Left ventricle myocardium inferior (tissue), 1 donor: ENCODE measurements at places on chromosomes 12 and 14.

DNA sequence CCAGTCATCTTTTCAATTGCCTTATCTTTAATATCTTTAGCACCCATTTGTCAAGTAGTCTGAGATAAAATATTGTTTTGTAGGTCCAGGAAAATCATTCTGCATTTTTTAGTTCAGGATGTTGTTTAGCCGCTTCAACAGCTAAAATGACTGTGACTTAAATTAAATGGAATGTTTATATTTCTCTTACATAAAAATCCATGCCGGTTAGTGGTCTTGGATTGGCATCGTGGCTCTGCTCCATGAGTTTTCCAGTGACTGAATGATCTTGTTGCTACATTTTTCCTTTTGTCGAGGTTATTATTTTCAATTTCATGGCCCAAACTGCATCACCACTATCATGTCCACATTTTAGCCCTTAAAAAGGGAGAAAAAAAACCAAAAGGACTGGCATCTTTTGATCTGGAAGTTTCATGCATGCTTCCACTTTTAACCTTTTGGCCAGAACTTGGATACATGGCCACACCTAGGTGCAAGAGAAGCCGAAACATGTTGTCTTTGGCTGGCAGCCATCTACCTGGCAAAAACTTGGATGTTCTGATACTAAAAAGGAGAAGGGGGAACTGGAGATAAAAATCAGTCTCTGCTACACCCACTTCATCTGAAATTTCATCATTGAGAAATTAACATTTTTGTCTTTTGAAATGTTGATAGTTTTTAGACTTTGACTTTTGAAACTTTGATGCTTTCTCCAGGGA, 142.4 kb downstream of the OTOGL start:
- H3K4me1 ChIP-seq: peaks cover 8% of the 10 kb centered on the region
- no peaks in the 10 kb centered on the region for H3K36me3 ChIP-seq
- H3K27me3 ChIP-seq: no peaks in the 10 kb centered on the region
- DNase-seq: no peak

- H3K27me3 ChIP-seq: peaks cover 99% of the 10 kb centered on the region
- no peaks in the 10 kb centered on the region for H3K36me3 ChIP-seq
- no peak for DNase-seq
- H3K27ac ChIP-seq: no peak overlapping the region
Measured at GRCh38 chr12:130714091-130714590, 2.0 kb downstream of the RIMBP2 start.

DNA sequence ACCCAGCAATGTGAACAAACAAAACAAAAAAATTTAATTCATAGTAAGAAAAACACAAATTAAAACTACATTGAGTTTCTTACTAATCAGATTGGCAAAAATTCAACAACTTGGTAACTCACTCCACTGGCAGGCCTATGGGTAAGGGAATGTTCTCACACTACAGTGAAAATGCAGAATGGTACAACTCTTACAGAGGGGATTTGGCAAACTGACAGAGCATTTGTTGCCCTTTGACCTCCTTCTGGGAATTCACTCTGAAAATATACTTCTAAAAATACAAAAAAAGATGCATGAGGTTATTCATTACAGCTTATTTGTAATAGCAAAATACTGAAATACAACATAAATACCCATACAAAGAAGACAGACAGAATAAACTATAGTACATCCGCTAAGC, 32.8 kb downstream of the ABCD2 start:
- peaks cover 5% of the 10 kb centered on the region for H3K4me1 ChIP-seq
- DNase-seq: no peak
- peak overlapping the region; percentile 24 for H3K27ac ChIP-seq
- no peak overlapping the region for H3K4me3 ChIP-seq
- peaks cover 17% of the 10 kb centered on the region for H3K36me3 ChIP-seq

DNA sequence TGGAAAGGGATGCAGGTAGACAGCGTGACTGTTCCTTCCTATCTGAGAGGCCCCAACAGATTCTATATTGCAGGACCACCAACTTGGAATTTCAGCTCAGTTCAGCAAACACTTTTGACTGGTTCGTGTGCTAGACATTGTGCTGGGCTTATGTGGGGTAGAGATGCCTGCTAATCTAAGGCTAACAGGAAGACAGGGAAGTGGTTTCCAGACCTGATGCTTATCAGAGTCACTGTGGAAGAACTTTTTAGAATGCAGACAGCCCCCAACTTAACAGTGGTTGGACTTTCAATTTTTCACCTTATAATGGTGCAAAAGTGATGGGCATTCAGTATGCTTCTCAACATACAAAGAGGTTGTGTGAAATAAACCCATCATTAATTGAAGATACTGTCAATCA, 32.2 kb downstream of the NTF3 start:
- H3K36me3 ChIP-seq: no peaks in the 10 kb centered on the region
- no peak overlapping the region for H3K4me3 ChIP-seq
- H3K27ac ChIP-seq: no peak overlapping the region

- no peaks in the 10 kb centered on the region for H3K4me1 ChIP-seq
- H3K36me3 ChIP-seq: no peaks in the 10 kb centered on the region
- H3K27ac ChIP-seq: no peak overlapping the region
- no peak overlapping the region for H3K4me3 ChIP-seq
- H3K27me3 ChIP-seq: no peaks in the 10 kb centered on the region
Measured at GRCh38 chr12:76236640-76237039, 111.6 kb downstream of the BBS10 start.

- H3K4me3 ChIP-seq: no peak overlapping the region
- no peaks in the 10 kb centered on the region for H3K36me3 ChIP-seq
- DNase-seq: no peak
- no peaks in the 10 kb centered on the region for H3K4me1 ChIP-seq
- H3K27me3 ChIP-seq: no peaks in the 10 kb centered on the region
Measured at GRCh38 chr12:41566703-41567102, 378.6 kb downstream of the PDZRN4 start.

- peak; percentile 16 for DNase-seq
- H3K27me3 ChIP-seq: no peaks in the 10 kb centered on the region
- H3K36me3 ChIP-seq: no peaks in the 10 kb centered on the region
- no peak overlapping the region for H3K4me3 ChIP-seq
Measured at GRCh38 chr12:122116707-122117535, 38.4 kb downstream of the MLXIP start.

GRCh38 chr12:7935590-7936581, at the start of gene SLC2A3:
SLC2A3 (minus strand) TSS chr12:7936187; CDS start chr12:7936034, 153 bp downstream.
- peak within 1 kb of the TSS; percentile 75 for H3K4me3 ChIP-seq
- peaks cover 40% of the 10 kb centered on the region for H3K4me1 ChIP-seq
- peaks cover 22% of the 10 kb centered on the region for H3K36me3 ChIP-seq
- H3K27me3 ChIP-seq: peaks cover 9% of the 10 kb centered on the region
- peak within 1 kb of the TSS; percentile 91 for H3K27ac ChIP-seq

DNA sequence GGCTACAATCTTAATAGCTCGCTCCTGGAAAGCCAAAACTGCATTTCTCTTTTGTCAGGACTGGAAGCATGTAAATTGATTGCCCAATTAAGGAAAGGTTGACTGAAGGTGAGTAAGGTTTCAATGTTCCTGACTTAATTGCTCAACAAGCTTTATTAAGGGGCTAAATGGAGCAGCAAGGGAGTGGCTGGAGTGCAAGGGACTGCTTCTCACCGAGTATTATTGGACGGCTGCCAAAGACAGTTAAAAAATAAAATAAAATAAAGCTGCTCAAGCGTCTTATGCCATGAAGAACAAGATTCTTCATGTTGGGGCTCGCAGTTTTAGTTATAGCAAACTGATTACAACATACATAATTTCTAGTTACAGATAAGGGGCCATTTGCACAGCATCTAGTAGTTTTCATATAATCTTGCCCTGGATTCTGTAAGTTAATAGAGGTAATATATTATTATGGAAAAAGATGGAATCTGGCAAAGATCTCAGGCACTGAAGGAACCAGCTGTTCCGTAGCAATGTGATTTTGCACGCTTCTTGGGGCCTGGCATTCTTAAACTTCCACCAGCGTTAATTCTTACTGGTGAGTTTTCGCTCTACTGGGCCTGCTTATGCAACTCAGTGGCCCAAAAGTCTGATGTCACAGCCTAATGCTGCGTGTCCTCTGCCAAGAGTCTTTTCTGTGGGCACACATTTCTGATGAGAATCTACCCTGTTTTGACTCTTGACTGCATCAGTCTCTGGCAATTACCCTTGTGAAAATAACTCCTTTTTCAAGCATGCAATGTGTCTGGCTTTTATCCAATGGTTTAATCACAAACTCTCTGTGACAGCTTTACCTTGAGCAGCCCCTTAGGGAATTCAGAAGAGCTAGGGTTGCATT, 108.5 kb downstream of the SLC38A1 start:
- H3K27me3 ChIP-seq: no peaks in the 10 kb centered on the region
- H3K4me1 ChIP-seq: peaks cover 24% of the 10 kb centered on the region
- H3K4me3 ChIP-seq: no peak overlapping the region
- H3K36me3 ChIP-seq: no peaks in the 10 kb centered on the region

DNA sequence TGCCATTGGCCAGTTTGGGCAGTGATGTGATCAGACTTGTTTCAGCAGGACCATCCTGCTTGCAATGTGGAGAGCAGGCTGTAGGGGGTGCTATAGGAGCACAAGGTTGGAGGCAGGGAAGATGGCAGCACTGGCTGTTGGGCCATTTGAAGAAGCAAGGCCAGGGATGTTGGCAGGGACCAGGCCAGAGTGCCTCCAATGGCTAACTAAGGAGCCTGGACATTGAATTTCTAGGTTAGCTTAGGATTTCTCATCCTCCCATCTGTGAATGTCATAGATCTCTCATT, 23.5 kb downstream of the FGF23 start:
- H3K4me1 ChIP-seq: peaks cover 12% of the 10 kb centered on the region
- DNase-seq: no peak
- peaks cover 27% of the 10 kb centered on the region for H3K36me3 ChIP-seq
- H3K4me3 ChIP-seq: no peak overlapping the region
- peak overlapping the region; percentile 55 for H3K27ac ChIP-seq

DNA sequence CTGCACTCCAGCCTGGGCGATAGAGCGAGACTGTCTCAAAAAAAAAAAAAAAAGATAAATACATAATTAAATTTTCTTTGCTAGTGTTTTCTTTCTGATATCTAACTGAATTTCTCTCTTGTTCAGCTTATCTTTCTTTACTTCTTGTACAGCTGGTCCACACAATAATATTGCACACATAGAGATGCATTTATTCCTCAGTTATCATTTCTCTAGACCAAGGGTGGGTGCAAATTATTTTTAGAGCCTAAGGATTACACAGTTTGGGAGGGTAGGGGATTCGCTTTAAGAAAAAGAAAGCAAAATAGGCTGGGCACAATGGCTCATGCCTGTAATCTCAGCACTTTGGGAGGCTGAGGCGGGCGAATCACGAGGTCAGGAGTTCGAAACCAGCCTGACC, 17.9 kb downstream of the A2ML1 start:
- peaks cover 2% of the 10 kb centered on the region for H3K27me3 ChIP-seq
- DNase-seq: no peak
- H3K27ac ChIP-seq: no peak overlapping the region
- peaks cover 11% of the 10 kb centered on the region for H3K4me1 ChIP-seq

DNA sequence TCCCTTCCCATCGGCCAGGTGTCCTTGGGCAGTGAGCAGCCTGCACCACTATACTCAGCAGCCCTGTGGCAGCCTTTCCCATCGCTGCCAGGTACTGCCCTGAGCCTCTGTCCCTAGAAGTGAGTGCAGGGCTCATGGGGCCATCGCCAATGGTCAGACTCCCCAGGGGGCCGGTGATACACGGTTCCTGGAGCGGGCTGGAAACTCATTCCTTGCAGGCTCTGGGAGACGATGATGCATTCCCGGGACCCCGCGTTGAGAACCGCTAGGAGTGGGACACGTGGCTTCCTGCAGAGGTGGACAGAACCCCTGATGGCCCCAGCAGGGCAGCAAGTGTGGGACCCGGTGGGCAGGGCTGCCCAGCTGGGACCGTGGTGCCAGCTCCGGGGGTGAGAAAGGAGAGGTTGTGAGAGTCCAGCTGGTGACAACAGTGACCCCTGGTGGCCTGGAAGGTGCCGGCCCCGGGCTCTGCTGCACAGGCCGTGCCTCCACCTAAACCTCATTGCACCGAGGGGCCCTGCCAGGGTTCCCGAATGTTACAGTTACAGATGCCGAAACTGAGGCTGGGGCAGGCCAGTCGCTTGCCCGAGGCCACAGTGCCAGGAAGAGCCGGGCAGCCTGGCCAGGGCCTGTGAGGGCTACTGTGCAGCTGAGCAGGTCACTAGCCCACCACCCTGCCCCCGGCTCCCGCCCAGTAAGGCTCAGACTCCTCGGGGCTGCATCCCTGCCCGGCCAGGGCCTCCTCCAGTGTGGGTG, 33.8 kb downstream of the FBRSL1 start:
- peaks cover 12% of the 10 kb centered on the region for H3K36me3 ChIP-seq
- H3K27me3 ChIP-seq: no peaks in the 10 kb centered on the region
- peaks cover 46% of the 10 kb centered on the region for H3K4me1 ChIP-seq
- peak; percentile 68 for DNase-seq
- no peak overlapping the region for H3K4me3 ChIP-seq

DNA sequence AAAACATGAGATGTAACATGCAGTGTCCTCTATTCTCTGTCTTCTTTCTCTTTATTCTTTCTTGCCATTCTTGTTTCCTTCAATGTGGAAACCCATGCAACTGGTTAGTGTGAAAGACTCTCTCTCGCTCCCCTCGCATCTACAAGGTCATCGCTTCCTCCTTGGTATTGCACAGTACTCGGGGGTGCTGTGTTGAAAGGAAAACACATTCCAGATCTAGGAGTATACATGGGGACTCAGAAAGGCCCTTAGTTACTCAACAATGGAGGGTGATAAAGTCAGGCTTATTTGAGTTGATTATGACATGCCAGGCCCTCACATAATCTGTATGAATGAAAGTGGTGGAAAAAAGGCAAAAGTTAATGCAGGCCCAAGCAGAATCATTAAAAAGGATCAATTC, 75.5 kb upstream of the OVCH1 start:
- no peaks in the 10 kb centered on the region for H3K27me3 ChIP-seq
- peaks cover 35% of the 10 kb centered on the region for H3K4me1 ChIP-seq
- peak overlapping the region; percentile 51 for H3K27ac ChIP-seq
- peaks cover 37% of the 10 kb centered on the region for H3K36me3 ChIP-seq
- no peak overlapping the region for H3K4me3 ChIP-seq

- no peak overlapping the region for H3K4me3 ChIP-seq
- DNase-seq: no peak
- H3K27ac ChIP-seq: no peak overlapping the region
- H3K27me3 ChIP-seq: peaks cover 59% of the 10 kb centered on the region
Measured at GRCh38 chr14:98203421-98203820, 1068.6 kb downstream of the BCL11B start.

DNA sequence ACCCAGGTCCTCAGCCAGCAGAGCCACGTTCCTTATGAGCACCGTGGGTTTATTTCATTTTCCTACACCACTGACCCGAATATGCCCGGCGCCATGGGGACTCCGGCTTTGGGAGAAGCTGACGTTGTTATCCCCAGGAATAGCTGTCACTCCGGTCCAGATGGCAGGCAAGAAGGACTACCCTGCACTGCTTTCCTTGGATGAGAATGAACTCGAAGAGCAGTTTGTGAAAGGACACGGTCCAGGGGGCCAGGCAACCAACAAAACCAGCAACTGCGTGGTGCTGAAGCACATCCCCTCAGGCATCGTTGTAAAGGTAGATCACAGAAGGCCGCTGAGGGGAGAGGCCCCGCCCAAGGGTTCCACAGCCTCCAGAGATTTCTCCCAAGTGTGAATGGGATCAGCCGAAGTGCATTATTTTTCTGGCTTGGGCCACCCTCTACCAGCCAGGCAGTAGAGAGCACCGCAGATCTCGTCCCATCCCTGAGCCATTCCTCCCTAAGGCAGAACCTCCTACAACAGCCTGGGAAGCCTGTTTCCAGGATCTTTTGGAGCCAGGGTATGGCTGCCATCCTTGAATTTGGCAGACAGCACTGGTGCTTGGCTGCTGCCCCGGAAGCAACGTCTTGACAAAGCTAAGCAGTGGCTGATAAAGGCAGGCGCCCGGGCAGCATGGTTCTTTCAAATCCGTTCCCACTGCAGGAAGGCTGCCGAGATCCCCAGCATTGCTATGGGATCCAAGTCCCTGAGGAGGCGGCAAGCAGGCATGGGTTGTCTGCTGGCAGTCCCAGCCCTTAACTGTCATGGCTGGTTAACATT, 17.8 kb downstream of the CDK2AP1 start:
- H3K27ac ChIP-seq: peak overlapping the region; percentile 30
- peak; percentile 52 for DNase-seq
- peaks cover 45% of the 10 kb centered on the region for H3K4me1 ChIP-seq
- H3K36me3 ChIP-seq: peaks cover 51% of the 10 kb centered on the region
